ENCODE measurements at places on chromosomes 12 and 14.

DNA sequence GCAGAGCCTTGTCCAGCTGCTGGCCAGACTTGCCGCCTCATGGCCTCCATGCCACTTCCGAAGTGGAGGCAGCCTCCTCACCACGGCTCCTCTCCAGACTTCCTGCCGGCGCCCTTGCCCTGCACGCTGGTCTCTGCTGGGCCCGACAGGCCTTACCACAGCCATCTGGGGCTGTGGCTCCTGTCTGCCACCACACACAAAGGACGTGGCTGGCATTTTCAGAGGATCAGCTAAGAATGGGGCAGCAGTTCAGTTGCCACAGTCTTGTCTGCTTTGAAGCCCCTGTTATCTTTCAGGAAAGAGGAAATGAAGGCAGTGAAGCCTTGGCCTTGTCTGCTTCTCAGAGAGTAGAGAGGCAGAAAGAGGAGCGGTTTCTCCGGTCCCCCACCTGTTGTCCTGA, 178.0 kb upstream of the FKBP4 start:
- DNase-seq: no peak

- DNase-seq: no peak
Observed at GRCh38 chr12:30617346-30618016, 78.2 kb downstream of the IPO8 start.

DNA sequence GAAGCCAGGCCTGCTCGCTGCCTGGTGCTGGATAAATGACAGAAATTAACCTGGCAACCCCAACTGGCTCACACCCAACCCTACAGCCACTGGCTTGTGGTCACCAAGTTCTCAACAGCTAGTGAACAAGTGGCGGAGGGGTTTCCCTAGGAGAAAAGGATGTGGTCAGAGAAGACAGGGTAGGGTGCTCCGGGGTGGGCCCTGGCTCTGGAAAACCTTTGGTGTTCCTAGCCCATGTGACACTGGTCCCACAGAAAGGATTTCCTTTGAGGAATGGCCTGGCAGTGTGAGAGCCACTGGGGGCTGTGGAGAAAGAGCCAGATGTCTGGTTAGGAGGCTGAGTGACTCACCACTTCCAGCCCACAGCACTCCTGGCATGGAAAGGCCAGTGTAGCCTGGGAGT, 8.7 kb downstream of the SYNE3 start:
- no peak for DNase-seq

- DNase-seq: no peak
Observed at GRCh38 chr12:130965214-130965613, 11.5 kb downstream of the ADGRD1 start.

- DNase-seq: no peak
Observed at GRCh38 chr12:21627924-21628323, 23.3 kb upstream of the GYS2 start.

DNA sequence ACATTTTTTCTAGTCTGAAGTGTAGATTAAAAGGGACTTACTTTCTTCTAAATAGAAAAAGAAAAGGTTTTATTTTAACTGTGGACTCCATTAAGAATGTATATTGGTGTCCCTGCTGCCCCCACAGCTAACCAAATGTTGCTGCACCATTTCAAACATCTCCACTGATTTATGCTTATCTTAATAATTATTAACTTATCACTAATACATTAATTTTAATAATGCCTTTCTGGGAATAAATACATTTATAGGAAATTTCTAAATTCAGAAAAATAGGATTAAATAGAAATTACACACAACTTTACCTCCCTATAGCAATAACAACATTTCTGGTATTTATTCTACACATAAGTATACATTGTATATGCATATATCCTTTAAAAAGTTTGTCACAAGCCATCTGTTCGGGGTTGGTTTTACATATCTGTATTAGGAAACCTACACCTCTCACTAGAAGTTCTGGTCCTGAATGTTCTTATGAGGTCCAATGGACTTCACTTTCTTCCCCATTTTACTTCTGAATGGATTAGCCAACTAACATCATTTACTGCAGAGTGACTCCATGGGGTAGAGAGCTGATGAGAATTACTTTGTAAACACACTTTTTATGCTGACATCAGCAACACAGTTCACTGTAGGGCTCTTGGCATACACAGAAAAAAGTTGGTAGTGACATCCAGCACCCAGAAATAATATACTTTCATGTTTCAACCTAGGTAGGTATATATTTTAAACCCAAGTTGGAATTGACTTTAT, 9.4 kb upstream of the SELPLG start:
- no peak for DNase-seq

- DNase-seq: no peak
Observed at GRCh38 chr14:76968621-76969063, 59.9 kb downstream of the IRF2BPL start.

GRCh38 chr14:72583316-72584272, 310.3 kb downstream of the DPF3 start:
- DNase-seq: no peak

- no peak for DNase-seq
Observed at GRCh38 chr14:56949828-56950227, 139.5 kb upstream of the OTX2 start.

All from brain pericyte (primary cell).